ENCODE measurements at places on chromosomes 6 and 20. TPM values are rescaled to one million over a fixed set of nuclear protein-coding genes. Genes with fewer than 3 reads are reported as not detected.

DNA sequence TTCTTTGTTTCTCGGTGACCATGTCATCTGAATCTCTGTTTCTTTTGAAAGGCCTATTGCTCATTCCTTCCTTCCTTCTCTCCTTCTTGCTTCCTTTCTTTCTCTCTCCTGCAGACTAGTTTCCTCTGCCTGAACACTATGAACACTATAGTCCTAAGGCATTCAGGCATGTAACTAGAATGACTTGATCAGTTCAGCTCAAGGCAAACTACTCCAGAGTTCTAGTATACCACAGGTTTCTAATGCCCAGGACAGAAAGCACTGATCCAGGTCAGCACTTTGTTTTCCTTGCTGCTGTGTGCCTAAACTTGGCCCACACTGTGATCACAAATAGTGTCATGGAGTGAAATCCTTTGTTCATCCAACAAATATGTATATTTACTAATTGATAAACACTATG is 324.1 kb upstream of the GJE1 start:
- no peak overlapping the region for H3K4me3 ChIP-seq
- no peaks in the 10 kb centered on the region for H3K4me1 ChIP-seq
- H3K27ac ChIP-seq, result no peak overlapping the region
- no peaks in the 10 kb centered on the region for H3K36me3 ChIP-seq

- H3K27ac ChIP-seq, result no peak overlapping the region
- H3K27me3 ChIP-seq, result no peaks in the 10 kb centered on the region
- peaks cover 54% of the 10 kb centered on the region for H3K36me3 ChIP-seq
- no peak overlapping the region for H3K4me3 ChIP-seq
- DNase-seq, result no peak
Measured at GRCh38 chr6:7413151-7413823, 23.7 kb downstream of the RIOK1 start.

- no peaks in the 10 kb centered on the region for H3K4me1 ChIP-seq
- DNase-seq, result no peak
- no peak overlapping the region for H3K27ac ChIP-seq
- H3K4me3 ChIP-seq, result no peak overlapping the region
- H3K27me3 ChIP-seq, result no peaks in the 10 kb centered on the region
Measured at GRCh38 chr6:2149361-2150006, 95.9 kb downstream of the GMDS start.

The C6orf58 gene
- not detected for total RNA-seq

DNA sequence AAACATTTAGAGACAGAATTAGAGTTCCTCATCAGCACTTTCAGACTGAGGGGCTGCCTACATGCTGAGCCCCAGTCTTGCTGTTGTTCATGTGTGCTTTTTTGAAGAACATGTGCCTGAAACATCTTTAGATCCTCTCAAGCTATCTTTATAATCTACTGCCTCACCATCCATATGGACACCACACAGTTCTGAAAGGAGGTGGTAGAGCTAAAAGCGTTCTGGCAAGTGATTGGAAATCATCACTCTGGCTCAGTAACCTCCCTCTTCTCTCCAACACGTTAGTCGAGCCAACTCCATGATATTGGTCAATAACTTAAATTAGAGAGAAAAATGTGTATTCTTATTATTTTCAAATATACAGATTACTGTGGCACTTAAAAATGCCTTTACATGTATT is 40.6 kb downstream of the CLVS2 start:
- no peak overlapping the region for H3K4me3 ChIP-seq
- no peak overlapping the region for H3K27ac ChIP-seq
- H3K4me1 ChIP-seq, result no peaks in the 10 kb centered on the region
- no peaks in the 10 kb centered on the region for H3K36me3 ChIP-seq
- no peaks in the 10 kb centered on the region for H3K27me3 ChIP-seq

- H3K4me3 ChIP-seq, result no peak overlapping the region
- no peak overlapping the region for H3K27ac ChIP-seq
- H3K4me1 ChIP-seq, result no peaks in the 10 kb centered on the region
- H3K27me3 ChIP-seq, result no peaks in the 10 kb centered on the region
- DNase-seq, result no peak
- no peaks in the 10 kb centered on the region for H3K36me3 ChIP-seq
Measured at GRCh38 chr6:93562582-93562981, 143.2 kb upstream of the EPHA7 start.

All from activated CD8-positive, alpha-beta T cell treated with anti-CD3 and anti-CD28 coated beads, Interleukin-2, amount 10 ng/mL, durations not matched to agents 7 days and 5 days (primary cell).